ENCODE measurements at places on chromosomes 3 and 15.
A peak's percentile ranks its signal among the peaks of the same experiment; 100 is the strongest.

DNA sequence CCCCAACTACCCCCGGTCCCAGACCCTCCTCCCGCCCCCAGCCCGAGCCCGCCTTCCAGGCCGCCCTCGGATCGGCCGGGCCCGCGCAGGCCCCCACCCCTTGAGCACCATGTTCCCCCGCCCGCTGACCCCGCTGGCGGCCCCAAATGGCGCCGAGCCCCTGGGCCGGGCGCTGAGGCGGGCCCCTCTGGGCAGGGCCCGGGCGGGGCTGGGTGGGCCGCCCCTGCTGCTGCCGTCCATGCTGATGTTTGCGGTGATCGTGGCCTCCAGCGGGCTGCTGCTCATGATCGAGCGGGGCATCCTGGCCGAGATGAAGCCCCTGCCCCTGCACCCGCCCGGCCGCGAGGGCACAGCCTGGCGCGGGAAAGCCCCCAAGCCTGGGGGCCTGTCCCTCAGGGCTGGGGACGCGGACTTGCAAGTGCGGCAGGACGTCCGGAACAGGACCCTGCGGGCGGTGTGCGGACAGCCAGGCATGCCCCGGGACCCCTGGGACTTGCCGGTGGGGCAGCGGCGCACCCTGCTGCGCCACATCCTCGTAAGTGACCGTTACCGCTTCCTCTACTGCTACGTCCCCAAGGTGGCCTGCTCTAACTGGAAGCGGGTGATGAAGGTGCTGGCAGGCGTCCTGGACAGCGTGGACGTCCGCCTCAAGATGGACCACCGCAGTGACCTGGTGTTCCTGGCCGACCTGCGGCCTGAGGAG lies 472 bp downstream of the CHST14 start:
- peak; percentile 53 for DNase-seq

GRCh38 chr15:33968224-33968623 lies at the start of gene CHRM5:
TSS of gene CHRM5 (plus strand) at chr15:33968497. CDS start at chr15:34062718, 94,221 bp downstream.
- no peak for DNase-seq

DNA sequence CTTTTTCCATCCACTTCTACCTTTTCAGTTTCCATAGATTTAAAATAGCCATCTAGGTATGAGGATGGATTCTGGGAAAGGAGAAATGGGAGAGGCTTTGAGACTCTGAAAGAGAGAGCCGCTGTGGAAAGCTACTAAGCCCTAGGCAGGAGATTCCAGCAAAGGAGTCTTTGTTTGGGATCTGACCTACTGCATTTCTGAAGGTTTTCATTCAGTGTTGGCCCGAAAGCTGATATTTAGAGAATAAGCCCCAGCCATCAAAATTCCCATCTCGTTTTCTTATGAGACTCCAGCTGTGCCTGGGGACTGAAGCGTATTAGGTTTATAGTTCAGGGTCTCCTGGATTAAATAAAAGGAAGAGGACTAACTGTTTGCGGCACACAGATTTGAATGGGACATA lies 19.5 kb downstream of the LIPH start:
- DNase-seq: no peak

DNA sequence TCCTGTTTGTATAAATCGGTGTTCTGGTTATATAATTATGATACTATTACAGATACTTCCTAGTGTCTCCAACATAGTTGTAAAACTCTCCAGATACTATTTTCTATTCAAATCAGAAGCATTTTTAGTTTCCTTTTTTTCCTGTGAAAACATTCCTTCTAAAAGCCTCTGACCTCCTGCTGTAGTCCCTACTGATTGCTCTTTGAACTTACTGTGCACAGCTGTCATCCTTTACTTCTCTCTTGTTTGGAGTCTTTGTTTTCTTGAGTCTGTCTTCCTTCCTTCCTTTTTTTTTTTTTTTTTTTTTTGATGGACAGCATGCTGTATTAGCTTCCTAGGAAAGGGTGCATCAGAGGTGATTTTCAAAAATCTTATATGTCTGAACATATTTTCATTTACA lies 28.9 kb downstream of the NR2C2 start:
- no peak for DNase-seq

GRCh38 chr3:134464689-134465365 lies 21.0 kb downstream of the ANAPC13 start:
- DNase-seq: no peak

DNA sequence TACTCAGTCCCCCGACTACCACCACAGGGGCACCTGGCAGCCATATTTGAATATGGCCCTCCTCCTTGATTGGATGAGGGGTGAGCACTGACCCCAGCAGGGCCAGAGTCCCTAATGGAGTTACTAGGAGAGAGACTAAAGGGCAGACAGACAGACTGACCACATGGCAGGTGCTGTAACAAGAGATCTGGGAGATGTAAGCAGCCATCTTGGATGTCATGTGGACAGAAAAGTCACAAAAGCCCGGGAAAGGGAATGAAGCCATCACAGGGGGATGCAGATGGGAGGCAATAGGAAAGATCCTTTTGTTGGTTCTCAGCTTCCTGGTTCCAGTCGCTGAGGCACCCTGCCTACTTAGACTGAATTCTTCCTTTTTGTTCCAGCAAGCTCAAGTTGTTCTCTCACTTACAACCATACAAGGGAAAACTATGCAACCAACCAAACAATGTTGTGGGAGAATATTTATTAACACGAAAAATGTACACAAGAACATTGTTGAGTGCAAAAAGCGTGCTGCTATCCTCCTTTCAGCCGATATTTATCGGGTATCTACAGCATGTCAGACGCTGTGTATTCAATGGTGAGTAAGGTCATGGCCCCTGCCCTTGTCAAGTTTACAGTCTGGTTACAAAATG lies 511.6 kb upstream of the PROK2 start:
- DNase-seq: no peak

- peak; percentile 53 for DNase-seq
Observed at GRCh38 chr3:101144105-101144504, 150.9 kb upstream of the ABI3BP start.

DNA sequence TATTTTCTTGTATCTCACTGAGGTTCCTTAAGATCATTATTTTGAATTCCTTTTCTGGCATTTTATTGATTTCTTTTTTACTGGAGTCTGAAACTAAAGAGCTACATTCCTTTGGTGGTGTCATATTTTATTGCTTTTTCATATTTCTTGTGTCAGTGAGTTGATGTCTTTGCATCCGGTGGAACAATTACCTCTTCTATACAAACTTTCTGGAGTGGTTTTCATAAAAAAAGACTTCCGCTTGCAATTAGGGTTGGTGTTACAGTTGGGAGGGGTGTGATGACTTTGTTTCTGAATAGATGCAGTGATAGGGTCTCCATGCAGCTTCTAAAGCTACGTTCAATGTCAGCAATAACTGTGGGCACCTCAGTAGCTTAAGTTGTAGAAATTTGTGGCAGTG lies 181.7 kb downstream of the LPP start:
- no peak for DNase-seq

DNA sequence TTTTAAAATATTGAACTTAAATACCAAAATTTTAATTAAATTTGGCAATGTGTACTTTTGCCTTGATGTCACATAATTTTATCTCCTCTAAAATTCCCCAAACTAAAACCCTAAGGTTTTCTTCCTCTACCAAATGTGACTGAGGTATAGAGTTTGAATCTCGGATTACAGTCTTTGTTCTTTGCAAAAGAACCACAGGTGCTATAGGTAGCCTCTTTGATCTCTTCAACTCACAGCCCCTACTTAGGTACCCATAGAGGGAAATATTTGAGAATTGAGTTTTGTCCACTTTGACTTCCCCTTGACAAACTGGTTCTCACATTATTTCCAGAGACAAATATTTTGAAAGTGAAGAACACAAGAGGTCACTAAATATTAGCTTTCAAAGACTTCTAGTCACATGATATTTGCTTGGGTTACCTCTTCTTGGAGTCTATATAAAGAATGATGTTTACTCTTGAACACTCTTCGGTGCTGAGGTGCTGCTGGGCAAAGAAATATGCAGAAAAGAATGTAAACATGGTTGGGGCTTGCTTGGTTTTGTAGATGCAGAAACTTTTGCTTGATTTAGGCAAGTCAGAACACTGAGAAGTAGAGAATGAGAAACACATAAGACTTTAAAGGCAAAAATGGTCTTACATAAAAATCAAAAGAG lies 120.8 kb upstream of the MCTP2 start:
- peak; percentile 26 for DNase-seq

DNA sequence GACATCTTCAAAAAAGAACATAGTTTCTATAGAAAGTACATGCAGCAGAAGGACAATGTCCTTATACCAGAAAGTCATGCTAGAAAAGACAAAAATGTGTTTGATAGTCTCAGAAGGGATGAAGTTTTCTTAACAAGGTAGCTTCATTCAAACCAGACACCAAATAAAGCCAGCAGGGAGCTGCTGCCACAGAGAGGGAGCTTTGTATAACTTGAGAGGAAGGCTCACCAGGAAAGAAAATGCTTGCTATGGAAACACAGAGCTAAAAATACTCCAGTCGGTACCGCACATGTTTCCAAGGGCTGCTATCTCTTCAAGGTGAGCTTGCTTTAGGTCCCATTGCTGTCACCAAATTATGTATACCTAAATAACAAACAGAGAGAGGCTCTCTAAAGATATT lies 1074.8 kb upstream of the ALCAM start:
- DNase-seq: no peak

DNA sequence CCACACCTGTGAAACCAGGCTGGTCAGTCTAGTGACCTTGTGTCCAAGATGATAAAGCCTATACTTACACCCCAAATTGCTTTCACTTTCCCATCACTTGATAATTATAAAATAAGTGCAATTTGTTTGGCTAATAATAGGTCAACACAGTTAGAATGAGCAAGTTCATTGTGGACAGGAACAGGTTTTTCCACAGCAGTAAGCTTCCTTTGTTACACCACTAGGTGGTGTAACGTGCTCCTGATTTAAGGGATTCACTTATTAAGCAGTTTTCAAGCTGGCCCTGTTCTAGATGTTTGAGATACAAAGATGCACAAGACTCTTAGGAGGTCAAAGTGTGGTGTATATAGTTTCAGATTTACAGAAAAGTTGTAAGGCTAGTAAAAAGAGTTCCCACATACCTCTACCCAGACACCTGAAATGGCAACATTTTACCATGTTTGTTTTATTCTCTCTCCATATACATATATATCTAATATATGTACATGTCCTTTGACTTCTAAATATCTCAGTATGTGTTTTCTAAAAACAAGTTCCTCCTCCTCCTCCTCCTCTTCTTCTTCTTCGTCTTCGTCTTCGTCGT lies 6.8 kb upstream of the MFSD1 start:
- DNase-seq: peak; percentile 63

- no peak for DNase-seq
Observed at GRCh38 chr3:26452363-26452762, 170.2 kb upstream of the LRRC3B start.

DNA sequence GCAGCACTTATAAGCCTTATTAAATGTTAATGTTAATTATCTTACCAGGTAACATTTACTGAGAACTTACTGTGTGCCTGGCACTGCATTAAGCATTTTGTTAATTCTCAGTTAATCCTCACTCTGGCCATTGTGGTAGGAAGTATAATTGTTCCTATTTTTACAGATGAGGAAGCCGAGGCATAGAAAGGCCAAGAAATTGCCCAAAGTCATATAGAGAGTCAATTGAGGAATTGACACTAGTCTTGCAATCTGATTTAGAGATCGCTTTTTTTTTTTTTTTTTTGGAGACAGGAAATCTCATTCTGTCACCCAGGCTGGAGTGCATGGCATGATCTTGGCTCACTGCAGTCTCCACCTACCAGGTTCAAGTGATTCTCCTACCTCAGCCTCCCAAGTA lies 132.6 kb upstream of the PROK2 start:
- DNase-seq: no peak

- DNase-seq: peak; percentile 1
Observed at GRCh38 chr15:101149864-101150722, 101.8 kb downstream of the CHSY1 start.

Measured in GM23338 (cell line).